Heart left ventricle (tissue), 16 donors: ENCODE measurements at places on chromosomes 7 and 10. TPM values are rescaled to one million over a fixed set of nuclear protein-coding genes. Genes with fewer than 3 reads are reported as not detected.

ACSL5 gene
- total RNA-seq = 11.8 TPM

GRCh38 chr10:6083523-6084475 lies 5.0 kb upstream of the RBM17 start:
- no peak overlapping the region for H3K4me3 ChIP-seq
- no peaks in the 10 kb centered on the region for H3K36me3 ChIP-seq
- no peak for DNase-seq
- no peaks in the 10 kb centered on the region for H3K27me3 ChIP-seq
- no peaks in the 10 kb centered on the region for H3K4me1 ChIP-seq

DRGX gene
- total RNA-seq = not detected

DNA sequence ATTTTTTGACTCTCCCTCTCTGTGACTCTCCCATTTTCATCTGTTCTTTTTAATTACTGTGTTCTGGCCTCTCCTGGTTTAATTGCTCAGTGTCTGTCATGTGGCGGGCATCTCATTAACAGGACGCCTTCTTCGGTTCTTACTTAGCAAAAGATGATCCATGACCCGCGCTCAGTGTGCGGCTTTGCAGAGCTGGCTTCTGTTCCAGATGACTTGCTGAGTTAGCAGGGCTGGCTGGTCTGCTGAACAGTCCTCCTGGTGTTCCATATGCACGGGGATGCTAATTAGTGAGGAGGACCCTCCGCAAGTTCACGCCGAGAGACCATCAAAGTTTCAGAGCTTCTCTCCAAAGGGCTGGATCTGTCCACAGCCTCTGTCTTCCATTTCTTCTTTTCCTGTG lies 258.6 kb upstream of the MKI67 start:
- H3K4me3 ChIP-seq = no peak overlapping the region
- no peak for DNase-seq
- no peaks in the 10 kb centered on the region for H3K36me3 ChIP-seq
- H3K4me1 ChIP-seq = no peaks in the 10 kb centered on the region
- no peak overlapping the region for H3K27ac ChIP-seq
- H3K27me3 ChIP-seq = peaks cover 5% of the 10 kb centered on the region

AASS gene
- total RNA-seq = 29.5 TPM

CPA2 gene
- not detected for total RNA-seq

DNA sequence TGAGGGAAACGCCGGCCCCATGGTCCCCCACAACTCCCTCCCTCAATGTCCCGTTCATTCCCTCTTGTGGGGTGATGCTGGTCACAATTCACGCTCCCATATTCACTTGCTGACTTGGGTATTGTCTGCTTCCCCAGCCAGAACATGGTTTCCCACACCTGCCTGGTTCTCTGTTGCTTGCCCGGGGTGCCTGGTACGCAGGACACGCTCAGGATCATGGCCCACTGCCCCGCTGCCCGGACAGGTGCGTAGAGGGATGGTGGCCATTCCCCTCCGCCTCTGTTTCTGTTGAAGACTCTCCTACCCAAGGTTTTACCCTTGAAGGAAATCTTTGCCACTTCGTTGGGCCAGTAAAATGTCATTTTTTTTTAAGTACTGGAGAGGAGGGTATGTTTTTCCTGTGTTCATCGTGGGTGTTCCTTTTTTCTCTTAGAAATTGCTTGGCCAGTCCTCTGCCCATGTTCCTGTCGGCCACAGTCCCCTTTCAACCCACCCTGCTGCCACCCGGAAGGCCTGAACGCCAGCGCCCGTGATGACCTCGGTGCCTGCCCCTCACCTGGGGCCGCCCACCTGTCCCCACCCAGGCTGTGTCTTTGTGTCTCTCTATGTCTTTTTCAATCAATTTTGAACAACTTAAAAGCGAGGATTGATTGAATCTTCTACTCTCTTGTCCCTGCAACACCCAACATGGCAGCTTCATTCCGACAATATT lies 38.2 kb downstream of the FOXL3 start:
- no peak overlapping the region for H3K4me3 ChIP-seq
- no peaks in the 10 kb centered on the region for H3K27me3 ChIP-seq
- no peaks in the 10 kb centered on the region for H3K36me3 ChIP-seq
- no peak overlapping the region for H3K27ac ChIP-seq

DNA sequence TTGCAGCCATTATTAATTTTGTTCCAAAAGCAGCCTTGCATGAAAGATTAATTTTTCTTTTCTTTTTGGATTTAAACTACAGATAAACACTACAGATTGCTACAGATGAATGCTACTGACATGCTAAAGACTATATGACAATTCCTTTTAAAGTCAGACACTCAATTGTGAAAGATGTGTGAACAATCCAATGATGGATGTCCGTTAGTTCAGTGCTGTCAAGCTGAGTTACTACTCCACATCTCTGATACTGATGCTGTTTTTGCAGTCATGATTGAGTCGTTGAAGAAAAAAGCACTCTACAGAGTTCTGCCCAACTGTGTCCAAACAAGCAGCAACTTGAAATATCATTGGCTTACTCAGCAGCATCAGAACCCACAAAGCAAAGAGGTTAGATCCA lies 146.8 kb downstream of the OTUD1 start:
- no peak overlapping the region for H3K27ac ChIP-seq
- no peak overlapping the region for H3K4me3 ChIP-seq
- no peak for DNase-seq
- no peaks in the 10 kb centered on the region for H3K27me3 ChIP-seq
- no peaks in the 10 kb centered on the region for H3K4me1 ChIP-seq

DNA sequence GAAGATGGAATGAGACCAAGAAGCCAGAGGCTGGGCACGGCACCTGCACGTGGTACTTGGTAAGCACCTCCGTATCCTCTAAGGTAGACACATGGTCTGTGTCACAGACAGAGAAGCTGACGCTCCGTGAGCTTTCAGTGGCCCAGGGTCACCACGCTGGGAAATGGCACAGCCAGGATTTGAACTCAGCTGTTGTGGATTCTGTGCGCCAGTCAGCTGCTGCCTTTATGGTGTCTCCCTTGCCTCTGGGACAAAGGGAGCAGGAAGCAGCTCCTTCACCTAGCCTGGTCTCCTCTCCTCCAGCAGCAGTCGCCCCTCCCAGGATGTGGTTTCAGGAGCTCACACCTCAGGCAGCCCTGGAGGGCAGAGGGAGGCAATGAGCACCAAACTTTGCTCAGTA lies 110.8 kb downstream of the ARHGAP22 start:
- no peak for DNase-seq
- no peaks in the 10 kb centered on the region for H3K4me1 ChIP-seq
- H3K4me3 ChIP-seq = no peak overlapping the region
- no peaks in the 10 kb centered on the region for H3K27me3 ChIP-seq
- no peak overlapping the region for H3K27ac ChIP-seq
- H3K36me3 ChIP-seq = no peaks in the 10 kb centered on the region

- DNase-seq = no peak
- no peak overlapping the region for H3K27ac ChIP-seq
- no peaks in the 10 kb centered on the region for H3K4me1 ChIP-seq
- no peak overlapping the region for H3K4me3 ChIP-seq
These were observed 610.2 kb downstream of the CALN1 start for GRCh38 chr7:71801976-71802375.
